Caki2 (cell line): ENCODE measurements at places on chromosomes 6 and 20.
A peak's percentile ranks its signal among the peaks of the same experiment; 100 is the strongest.

GRCh38 chr6:36249536-36249935 lies 20.3 kb upstream of the PNPLA1 start:
- DNase-seq, result no peak

GRCh38 chr6:78629154-78629721 lies 238.1 kb upstream of the IRAK1BP1 start:
- no peak for DNase-seq

DNA sequence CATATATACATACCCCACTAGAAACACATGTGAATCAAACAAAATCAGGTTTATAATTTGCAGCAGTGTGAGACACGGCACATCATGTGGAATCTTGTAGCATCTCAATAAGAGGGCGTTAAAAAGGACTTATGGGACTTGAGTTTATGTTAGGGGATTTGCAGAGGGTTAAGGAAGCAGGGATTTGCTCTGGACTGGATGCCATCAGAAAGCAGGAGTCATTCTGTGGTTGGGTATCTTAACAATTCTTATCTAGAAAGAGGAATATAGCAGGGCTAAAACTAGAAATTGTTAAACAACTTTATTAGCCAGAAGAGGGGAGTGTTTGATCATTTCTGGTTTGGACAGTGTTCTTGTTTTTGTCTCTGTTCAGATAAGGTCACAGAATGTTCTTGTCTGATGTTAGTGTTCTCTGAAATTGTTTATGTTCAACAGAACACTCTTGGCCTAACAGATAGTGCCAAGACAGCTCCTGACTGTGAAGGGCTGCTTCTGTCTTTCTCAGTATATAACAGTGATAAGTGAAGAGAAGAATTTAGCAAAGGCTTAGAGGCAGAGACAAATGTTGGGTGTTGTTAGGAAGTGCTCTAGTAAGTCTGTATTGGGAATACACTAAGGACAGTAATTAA lies 39.2 kb downstream of the LIN28B start:
- peak; percentile 2 for DNase-seq

- DNase-seq, result no peak
Measured at GRCh38 chr20:59435518-59435917, 135.1 kb downstream of the EDN3 start.

DNA sequence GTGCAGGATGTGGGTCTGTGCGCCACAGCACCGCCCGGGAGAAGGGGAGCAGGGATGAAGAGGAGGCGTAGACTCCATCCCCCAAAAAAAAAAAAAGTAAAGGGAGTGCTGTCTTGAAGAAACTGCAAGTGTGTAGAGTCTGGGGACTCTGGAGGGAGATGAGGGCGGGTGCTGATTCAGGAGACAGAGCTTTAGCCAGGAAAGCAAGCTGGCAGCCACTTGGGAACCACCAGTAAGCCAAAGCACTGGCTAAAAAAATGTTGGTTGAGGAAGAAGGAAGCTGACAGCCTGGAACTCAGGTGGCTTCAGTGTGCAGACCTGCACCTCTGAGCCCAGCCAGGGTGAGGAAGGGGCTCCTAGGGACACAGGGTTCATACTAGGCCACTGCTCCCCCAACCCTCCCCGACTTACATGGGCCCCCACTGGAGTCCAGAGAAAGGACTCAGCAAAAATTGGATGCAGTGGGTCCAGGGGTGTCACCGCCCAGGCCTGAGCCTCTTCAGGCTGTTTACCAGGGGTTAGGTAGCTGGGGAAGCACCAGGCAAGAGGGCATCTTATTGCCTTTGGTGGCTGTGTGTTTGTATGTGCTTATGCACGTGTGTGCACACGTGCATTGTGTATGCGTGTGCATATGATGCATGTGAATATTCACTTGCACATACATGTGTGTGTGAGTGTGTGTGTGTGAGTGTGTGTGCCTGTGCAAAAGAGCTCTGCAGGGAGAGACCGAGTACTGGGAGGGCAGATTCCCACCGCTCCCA lies 153.5 kb upstream of the MLN start:
- DNase-seq, result no peak

DNA sequence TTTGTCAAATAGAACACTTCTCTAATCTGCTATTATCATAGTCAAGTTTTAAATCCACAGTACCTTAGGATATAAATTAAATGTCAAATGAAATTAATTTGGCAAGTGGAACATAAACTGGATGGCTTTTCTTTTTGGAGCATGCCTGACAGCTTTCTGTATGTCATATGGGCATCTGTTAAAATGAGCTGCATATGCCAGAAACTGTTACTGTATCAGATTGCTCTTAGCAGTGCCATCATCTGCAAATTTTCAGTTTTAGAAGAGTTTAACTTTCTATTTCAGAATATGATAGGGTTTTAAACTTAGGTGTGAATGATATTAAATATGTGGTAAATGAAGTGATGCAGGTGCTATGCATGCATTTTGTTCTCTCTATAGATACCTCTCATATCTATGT lies 3.4 kb upstream of the EEF1E1 start:
- DNase-seq, result no peak

DNA sequence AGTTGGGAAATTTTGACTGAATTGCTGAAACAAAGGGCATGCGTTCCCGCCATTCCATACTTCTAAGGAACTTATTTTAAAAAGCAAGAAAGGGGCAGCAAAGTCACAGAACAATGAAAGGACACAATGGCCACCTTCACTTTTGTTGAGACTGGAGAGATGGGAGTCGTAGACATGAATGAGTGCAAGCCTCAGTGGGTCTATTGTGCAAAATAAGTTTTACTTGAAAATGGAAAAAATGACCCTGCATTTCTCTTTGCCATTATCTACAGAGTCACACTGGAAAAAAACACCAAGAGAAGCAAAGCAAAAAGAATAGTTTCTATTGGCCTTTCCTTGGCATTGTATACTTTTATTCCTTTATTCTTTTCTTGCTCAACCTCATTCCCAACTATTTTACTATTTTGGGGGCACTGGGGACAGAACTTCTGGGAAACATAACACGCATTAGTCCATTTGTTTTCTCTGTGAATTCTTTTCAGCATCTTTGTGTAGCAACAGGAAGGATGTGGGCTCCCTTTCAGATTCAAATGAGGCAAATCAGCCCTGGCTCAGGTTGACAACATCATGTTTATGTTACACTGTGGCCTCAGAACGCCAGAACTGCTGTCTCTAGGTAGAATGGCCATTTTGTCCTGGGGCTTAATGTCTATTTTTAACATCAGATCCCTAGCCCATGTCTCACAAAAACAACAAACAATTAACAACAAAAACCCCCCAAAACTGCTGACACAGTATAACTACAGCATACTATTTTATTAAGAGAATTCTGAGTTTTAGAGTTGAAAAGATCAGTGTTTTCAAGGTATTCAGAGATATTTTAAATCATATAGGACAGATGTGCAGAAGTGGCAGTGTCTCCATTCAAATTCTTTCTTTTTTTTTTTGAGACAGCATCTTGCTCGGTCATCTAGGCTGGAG lies 122.2 kb downstream of the FYN start:
- DNase-seq, result no peak

DNA sequence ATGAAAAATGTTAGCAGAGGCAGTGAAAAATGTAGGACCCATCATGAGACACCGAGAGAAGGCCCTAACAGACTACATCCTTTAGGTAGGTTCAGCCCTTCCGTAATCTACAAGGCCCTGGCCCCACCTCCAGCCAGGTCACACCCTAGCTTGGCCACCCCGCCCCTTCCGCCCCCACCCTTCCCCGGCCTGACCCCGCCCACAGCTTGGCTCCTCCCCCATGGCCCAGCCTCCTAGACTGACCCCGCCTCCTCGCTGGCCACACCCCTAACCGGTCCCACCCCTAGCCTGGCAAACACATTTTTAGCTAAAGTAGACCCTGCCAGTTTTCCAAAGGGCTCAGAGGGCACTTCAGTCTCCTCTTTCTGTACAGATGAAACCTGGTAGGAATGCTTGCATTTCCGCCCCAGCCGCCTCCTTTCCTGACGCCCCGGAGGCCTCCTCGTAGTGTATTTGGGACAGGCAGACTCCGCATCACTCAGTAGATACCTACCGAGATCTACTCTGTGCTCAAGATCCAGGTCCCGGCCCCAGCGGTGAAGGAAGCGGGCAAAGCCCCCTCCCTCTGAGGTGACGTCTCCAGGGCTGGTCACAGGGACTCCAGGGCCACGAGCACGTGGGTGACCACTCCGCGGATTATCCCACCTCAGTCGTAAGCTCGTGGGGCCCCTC lies 443.5 kb downstream of the PREX1 start:
- DNase-seq, result peak; percentile 19

DNA sequence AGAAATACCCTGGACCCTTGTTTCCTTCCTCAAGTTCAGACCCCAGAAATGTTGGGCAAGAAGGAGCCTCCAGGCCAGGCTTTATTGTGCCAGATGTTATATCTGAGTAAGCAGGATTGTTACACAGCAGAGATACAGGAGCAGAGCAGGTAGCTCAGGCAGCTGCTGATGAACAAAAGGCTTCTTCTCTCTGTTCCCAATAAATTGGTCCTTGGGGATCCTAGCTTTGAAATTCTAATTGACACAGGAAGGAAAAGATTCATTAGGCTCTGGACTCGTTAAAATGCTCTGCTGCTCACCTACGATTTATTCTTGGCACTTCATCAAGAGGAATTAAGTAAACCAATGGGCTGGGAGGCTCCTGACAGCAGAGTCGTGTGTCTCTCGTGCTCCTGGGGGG lies 54.2 kb downstream of the RALY start:
- DNase-seq, result no peak

DNA sequence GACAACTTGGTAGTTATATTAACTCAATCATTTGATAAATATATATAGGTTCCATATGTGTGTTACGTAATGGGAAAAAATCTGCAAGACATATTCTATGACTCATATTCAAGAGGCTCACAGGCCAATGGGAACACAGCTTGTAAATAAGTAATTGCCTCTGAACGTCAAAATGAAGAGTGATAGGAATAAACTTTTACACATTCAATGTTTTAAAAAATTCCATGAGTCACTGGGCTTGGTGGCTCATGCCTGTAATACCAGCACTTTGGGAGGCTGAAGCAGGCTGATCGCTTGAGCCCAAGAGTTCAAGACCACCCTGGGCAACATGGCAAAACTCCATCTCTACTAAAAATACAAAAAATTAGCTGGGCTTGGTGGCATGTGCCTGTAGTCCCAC lies 209.4 kb upstream of the MCHR2 start:
- DNase-seq, result peak; percentile 87

GRCh38 chr6:45663251-45664221 lies 285.8 kb upstream of the SUPT3H start:
- DNase-seq, result no peak

GRCh38 chr6:21984561-21984960 lies 312.3 kb downstream of the PRL start:
- no peak for DNase-seq

DNA sequence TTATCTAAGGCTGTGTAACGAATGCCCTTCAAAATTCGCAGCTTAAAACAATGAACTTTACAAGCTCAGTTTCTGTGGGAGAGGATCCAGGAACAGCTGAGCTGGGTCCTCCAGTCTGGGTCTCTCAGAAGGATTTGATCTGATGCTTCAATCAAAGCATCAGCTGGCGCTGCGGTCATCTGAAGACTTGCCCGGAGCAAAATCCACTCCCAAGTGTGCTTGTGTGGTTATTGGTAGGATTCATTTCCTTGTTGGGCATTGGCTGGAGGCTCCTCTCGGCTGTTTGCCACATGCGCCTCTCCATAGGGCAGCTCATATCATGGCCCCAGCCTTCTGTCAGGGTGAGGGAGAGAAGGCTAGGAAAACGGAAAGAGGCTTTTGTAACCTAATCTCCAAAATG lies 269.3 kb upstream of the CHD6 start:
- DNase-seq, result no peak

- no peak for DNase-seq
Measured at GRCh38 chr6:69007781-69008180, 372.7 kb downstream of the ADGRB3 start.

DNA sequence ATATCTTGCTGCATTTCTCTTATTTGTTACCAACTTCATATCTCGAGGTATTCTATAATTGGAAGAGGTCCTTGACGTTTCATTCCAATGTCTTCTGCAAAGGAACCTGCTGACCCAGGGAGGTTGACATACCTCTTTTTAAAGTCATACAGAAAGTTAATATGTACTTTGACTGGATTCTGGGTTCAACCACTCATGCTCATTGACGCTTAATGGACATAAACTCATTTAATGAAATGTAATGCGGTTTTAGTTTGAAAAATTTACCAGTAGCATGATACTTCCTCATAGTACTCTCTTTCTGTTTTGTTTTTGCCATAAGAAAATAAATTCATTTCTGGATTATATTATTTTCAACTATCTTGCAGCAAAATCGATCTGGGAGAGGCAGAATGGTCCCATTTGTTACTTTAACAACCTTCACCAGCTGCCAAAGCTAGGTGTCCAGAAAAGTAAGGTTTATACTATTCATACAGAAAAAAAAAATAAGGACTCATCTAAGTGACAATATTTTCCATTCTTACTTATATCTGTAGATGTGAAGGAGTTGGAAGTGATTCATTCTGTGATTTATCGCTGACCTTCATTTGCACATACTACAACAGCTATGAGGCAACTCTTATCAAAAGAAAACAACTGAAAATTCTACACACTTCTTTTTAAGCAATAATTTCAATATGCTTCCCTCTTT lies 101.6 kb downstream of the ATXN1 start:
- no peak for DNase-seq

GRCh38 chr6:144855812-144856531 lies 570.8 kb downstream of the UTRN start:
- DNase-seq, result no peak
